ENCODE measurements at places on chromosomes 7 and 10. TPM values are rescaled to one million over a fixed set of nuclear protein-coding genes. Genes with fewer than 3 reads are reported as not detected.
A peak's percentile ranks its signal among the peaks of the same experiment; 100 is the strongest.

- H3K4me3 ChIP-seq = no peak overlapping the region
- H3K27ac ChIP-seq = no peak overlapping the region
- no peaks in the 10 kb centered on the region for H3K36me3 ChIP-seq
- no peaks in the 10 kb centered on the region for H3K4me1 ChIP-seq
These were observed 244.2 kb upstream of the YAE1 start for GRCh38 chr7:39321909-39322498.

DNA sequence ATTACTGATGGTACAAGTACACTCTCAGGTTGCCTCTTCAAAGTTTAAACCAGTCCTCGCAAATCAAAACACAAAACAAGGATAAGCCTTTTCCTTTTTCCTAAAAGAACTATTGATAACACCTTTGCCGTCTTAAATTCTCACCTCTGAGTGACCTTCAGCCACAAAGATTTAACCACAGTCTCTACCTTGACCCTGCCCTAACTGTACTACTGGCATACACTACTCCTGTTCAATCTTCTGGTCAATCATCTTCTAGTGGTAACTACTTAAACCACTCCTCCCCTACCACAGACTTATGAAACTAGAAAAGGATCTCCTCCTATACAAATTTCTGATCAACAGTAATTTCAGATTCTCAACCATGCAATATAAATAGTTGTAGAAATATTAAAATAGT, 15.1 kb downstream of the UPF2 start:
- no peaks in the 10 kb centered on the region for H3K27me3 ChIP-seq
- ATAC-seq = no peak
- H3K27ac ChIP-seq = peak overlapping the region; percentile 26
- H3K4me3 ChIP-seq = no peak overlapping the region

ERVW-1 gene
- total RNA-seq = not detected

NANOS1 gene
- total RNA-seq = 0.11 TPM

SPDYE9 gene
- total RNA-seq = not detected

PRR15 gene
- not detected for total RNA-seq

Data from activated T-helper 17 cell treated with anti-CD3 and anti-CD28 coated beads, Interleukin-2, amount 50 U/mL, for 72 hours (primary cell).